Naive thymus-derived CD4-positive, alpha-beta T cell (primary cell): ENCODE measurements at places on chromosomes 3 and 15. TPM values are rescaled to one million over a fixed set of nuclear protein-coding genes. Genes with fewer than 3 reads are reported as not detected.

DNA sequence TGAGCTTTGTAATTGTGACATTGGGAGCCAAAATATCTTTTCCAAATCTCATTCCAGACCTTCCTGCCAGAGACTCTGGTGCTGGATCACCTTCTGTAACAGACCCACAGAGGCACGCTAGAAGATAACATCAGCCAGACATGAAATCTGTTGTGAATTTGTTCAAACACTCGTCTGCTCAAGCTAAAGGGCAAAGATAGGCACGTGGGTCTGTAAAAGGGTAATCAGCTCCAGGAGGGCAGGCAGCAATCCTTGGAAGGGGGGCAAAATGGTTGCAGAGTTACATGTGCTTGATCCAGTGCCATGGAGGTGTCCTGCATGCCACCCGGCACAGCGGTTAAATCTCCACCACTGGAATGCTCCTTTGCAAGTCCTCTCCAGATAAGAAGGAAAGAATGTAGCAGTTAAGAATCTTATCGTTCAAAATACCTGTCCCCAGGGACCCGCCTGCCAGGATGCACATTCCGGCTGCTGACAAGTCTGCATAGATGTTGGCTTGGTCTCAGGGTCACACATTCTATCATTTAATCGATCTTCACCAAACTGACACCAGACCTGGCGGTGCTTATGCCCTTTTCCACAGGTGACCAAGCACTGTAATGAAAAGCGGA, 74.8 kb downstream of the ADAMTS9 start:
- no peak for DNase-seq

GRCh38 chr3:195230244-195230643, 40.7 kb downstream of the XXYLT1 start:
- DNase-seq, result no peak

- no peak for DNase-seq
These were observed 112.7 kb downstream of the TNIK start for GRCh38 chr3:171347301-171348039.

DNA sequence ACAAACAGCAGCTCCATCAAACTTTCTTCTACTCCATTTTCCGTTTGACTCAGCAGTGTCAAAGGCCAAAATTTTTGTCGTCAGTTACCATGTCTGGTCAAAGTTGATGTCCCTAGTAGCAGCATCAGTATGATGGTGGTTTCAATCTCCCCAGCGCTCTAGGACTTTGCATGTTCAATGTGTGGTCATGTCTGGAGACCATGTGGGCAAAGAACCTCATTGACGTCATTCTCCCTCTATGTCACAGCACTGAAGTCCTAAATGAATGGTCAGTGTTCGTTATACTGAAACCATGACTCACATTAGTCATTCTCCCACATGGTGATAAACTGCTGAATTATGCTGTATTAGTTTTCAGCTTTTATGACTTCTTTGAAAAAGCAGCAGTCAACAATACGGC, 23.2 kb downstream of the SHC4 start:
- DNase-seq, result no peak

- no peak for DNase-seq
These were observed 37.4 kb downstream of the RBMS3 start for GRCh38 chr3:29318251-29318650.

GRCh38 chr15:90987561-90988141, 6.7 kb downstream of the PRC1 start:
- DNase-seq, result no peak

- no peak for DNase-seq
These were observed 61.3 kb downstream of the TBL1XR1 start for GRCh38 chr3:177135841-177136492.

GRCh38 chr15:85702321-85703101, 92.2 kb downstream of the KLHL25 start:
- no peak for DNase-seq

GRCh38 chr15:40282869-40283614, at the start of gene ANKRD63:
Gene ANKRD63, minus strand, starts transcription at chr15:40283064. Its CDS starts 478 bp downstream, at chr15:40282586.
- DNase-seq, result peak; percentile 49

- DNase-seq, result no peak
These were observed 66.0 kb downstream of the MEIS2 start for GRCh38 chr15:37034392-37034791.

DNA sequence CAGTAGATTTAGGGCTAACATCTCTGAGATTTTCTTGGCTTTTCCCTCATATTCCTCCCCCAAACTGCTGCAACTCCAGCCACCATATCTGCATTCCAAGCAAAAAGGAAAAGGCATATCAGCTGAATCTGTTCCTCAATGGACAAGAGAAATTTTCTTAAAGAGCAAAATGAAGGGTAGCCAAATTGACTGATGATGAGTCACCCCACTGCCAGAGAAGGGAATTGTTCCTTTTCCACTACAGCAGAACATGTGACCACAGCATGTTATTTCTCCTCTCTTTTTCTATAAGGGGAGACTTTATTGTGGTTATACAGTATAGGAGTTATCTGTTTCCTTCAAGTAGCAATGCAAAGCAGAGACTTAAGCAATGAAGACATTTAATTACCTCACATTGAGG, 172.5 kb downstream of the MTHFS start:
- DNase-seq, result no peak

- no peak for DNase-seq
These were observed 5.8 kb upstream of the PLOD2 start for GRCh38 chr3:146166826-146167225.

DNA sequence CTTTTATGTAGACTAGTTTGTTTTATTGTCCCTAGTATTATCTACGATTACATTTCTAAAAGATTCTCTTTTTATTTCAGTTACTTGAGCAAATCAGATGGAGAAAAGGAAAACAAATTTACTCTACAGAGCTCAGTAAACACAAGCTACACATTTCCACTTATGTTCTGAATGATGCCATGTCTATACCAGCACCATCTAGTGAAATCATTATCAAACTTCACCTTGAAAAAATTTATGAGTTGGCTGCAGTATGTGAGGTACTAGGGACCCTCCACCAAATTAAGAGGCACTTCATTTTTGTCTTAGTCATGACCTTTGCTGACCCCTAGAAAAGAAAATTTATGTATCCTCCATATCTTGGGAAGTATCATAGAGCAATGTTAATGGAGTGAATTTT, 827.4 kb downstream of the SI start:
- no peak for DNase-seq

DNA sequence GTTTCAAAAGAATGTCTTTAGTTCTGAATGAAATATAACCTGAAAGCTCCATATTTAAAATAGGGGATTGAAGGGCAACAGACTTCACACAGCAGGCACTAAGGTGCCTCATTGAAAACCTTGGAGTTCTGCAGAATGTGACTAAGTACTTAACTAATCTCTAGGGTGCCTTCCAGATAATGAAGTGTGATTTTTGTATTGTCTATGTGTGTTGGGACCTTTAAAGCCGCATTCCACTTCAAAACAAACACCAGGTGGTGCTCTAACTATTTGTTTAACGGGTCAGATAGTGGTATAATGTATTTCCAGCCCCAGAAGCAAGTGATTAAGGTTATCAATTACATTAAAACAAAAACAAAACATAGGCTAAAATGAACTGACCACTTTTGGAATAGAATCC, 28.0 kb downstream of the TFG start:
- DNase-seq, result no peak

DNA sequence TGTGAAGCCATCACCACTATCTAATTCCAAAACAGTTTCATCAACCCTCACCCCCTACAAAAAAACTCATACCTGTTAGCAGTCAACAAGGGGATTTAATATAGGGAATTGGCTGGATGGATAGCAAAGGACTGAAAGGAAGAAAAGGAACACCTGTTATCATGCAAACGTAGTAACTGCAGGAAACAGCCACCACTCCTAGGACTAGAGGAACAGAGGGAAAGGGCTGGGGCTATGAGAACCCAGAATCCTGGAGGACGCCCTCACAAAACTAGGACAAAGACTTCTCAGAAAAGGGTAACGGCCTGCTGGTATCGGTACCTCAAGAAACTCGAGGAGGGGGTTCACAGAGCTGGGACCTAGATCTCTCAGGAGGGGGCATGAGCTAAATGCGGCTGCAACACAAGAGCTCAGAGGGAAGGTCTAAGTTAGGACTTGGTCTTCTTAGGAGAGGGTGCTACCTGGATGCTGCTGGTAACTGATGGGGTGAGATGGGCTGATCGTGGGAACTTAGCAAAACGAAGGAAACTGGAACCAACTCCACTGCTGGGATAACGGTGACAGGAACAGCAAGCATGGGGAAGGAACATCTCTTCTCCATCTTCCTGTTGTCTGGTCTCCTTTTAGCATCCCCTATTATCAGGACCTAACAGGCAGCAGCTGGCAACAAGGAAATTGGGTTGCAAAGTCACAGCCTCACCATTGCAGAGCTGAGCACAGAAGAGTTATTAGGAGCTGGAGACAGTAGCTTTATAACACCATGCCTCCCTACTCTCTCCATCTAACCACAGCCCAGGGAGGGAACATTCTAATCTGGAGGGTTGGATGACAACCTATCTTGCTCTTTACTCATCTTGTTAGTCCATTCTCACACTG, 147.7 kb downstream of the UACA start:
- DNase-seq, result no peak

DNA sequence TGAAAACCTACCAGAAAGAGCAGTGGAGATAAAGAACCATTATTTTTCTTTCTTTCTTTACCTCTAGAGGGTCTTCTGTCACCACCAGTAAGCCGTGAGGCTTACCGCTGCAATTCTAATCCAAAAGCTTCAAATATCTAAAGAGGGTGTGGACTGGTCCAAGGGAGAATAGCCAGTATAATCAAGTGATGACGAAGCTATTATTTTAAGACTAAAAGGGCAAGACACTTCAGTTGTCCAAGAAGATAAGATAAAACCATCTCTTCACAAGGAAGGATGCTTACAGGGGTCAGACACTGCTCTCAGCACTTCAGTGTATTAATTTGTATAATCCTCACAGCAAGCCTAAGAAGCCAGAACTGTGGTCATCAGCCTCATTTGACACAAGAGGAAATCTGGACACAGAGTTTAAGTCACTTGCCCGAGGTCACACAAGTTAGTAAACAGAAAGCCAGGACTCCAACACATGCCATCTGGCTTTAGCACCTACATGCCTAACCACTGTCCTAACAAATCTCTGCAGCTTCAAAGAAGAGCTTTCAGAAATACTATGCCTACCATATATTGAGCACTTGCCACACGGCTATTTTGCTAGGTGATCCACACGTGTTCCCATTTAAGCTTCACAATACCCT, 14.6 kb downstream of the HDC start:
- no peak for DNase-seq

DNA sequence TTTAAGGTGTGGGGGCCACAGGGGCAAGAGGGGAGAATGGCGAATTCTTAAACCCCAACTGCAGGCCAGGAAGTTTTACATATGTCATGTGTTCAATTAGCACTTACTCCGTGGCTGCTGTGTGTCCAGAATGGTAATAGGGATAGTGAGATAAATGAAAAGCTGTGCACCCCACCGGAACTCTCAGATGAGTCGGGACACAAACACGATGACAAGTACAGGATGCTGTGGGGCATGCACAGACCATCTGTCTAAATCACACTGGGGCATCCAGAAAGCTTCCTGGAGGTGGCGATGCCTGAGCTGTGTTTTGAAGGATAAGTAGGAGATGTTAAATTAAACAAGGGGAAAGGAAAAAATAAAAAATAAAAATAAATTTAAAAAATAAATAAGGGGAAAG, 18.3 kb upstream of the TMEM158 start:
- DNase-seq, result no peak

DNA sequence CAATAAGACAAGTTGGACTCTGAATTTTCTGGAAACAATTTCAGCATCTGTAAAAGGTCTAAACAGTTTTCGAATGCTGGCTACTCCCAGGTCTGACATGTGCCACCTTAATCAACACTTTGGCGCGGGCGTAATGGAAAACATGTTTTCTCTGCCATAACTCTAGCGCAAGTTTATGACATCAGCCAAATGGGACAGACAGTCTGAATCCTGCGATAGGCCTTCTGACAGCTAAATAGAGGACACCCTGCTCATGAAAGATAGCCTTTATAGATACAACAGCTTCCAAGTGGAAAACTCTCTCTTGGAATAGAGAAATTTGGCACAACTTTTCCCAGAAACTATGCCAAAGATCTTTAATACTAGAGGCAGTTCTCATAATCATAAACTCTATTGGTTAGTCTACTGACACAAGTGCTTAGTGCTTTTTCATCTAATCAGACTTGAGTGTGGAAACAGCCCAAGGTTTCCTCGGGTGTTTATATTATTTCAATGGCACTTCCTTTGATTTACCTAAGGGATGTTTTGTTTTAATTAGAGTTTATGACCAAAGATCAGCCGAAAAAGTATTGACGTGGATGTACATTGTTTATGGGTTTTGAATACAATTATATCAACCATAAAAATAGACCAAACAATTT, 120.1 kb upstream of the DPH6 start:
- no peak for DNase-seq

The FAM3D gene
- total RNA-seq, result not detected

The P2RY14 gene
- total RNA-seq, result 0.27 TPM

The CHST13 gene
- total RNA-seq, result 0.54 TPM

The MESP2 gene
- total RNA-seq, result not detected

The GCNT3 gene
- total RNA-seq, result not detected

The RBM5 gene
- 342 TPM for total RNA-seq

The MCF2L2 gene
- total RNA-seq, result 3.1 TPM

The UBE2Q2 gene
- total RNA-seq, result 32.1 TPM

The GUCA1C gene
- total RNA-seq, result not detected

The CAPN3 gene
- 16.4 TPM for total RNA-seq

The DAZL gene
- not detected in 2 replicates for total RNA-seq
